Fibroblast of the conjunctiva (primary cell): ENCODE measurements at places on chromosomes 2 and 18.

DNA sequence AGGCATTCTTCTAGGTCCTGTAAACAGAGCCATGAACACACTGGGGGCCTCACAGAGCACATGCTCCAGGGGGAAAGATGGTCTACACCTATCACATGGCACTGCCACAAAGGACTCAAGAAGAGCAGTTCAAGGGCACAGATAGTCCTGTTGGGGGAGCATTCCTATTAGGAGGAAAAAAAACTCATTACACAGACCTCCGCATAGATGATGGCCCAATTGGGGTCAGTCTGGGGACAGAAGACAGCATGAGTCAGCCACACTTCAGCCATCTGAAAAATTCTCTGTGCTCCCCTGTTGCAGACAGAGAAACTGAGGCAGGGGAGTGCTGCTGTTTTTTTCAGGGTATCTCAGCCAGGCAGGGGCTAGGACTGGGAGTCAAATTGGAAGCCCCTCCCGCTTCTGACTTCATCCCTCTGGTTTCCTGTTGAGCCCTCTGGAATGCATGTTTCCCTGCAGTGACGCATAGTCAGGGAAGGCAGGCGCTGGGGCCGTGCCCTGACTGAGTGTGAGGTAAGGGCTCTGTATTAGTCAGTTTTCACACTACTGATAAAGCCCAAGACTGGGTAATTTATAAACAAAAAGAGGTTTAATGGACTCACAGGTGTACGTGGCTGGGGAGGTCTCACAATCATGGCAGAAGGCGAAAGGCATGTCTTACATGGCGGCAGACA is 67.9 kb downstream of the RHOB start:
- DNase-seq, result peak; percentile 71

DNA sequence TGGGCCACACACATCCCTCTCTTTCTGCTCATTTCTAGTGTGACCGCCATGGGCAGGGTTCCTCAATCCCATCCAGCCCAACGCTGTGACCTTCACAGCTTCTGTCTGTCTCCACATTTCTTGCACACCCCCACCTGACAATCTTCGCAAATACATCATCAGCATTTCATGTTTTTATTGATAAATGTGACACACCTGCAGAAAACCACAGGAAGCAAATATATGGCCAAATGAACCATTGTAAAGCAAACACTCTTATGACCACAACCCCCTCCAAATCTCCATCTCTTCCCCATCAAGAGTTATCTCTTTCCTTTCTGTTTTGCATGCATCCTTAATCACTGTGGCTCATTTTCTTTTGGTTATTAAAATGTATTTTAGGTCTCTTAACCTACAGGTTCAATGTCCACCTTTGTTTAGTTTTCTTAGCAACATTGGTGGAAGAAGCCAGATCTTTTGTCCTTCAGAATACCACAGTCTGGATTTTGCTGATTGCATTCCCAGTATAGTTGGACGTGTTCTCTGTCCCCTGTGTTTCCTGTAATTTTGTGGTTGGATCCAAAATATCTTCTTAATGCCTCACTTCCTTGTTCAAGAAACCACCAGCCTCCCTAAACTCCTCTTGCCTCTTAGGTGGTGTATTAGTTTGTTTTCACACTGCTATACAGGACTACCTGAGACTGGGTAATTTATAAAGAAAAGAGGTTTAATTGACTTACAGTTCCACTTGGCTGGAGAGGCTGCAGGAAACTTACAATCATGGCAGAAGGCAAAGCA is 9.8 kb upstream of the NCK2 start:
- no peak for DNase-seq

GRCh38 chr2:48749291-48750127 is 6.0 kb downstream of the LHCGR start:
- DNase-seq, result no peak

DNA sequence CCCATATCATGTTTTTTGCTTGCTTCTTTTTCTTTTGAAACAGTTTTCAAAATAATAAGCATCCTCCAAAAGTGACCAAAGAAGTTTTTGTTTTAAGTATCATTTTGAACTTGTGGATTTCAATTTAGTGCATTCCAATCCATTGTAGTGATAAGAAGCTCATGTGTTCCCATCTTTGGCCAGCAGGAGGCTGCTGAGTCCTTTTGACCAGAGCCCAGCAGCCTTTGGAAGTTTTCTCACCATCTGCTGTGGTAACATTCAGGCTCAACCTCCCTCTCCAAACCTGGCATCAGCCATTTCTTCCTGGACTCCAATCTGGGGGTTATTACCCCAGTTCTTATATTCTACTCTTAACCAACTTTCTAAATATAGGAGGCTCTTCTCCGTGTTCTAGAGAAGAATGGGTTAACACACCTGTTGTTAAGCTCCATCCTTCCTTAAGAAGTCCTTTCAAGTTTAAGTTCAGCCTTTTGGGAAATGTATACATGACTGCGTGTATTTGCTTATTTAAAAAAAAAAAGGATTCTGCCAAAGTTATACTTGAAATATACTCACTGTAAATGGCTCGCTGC is 39.0 kb upstream of the MAL start:
- peak; percentile 49 for DNase-seq

DNA sequence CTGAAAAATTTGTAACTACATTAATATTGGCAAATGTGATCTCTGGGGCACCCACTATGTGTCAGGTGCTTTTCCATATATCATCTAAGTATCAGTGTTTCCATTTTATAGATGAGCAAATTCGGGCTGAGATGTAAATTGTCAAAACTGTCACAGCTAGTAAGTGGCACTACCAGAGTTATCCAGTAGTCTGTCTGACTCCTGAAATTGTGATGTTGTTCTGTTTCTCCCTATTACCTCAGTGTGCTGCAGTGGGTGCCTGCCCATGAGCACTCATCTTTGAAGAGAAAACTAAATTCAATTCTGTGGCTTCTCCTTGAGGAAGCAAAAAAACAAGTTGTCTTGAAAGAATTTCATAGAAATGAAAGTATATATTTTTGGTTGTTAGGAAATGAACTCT is 467.4 kb upstream of the FANCL start:
- no peak for DNase-seq

DNA sequence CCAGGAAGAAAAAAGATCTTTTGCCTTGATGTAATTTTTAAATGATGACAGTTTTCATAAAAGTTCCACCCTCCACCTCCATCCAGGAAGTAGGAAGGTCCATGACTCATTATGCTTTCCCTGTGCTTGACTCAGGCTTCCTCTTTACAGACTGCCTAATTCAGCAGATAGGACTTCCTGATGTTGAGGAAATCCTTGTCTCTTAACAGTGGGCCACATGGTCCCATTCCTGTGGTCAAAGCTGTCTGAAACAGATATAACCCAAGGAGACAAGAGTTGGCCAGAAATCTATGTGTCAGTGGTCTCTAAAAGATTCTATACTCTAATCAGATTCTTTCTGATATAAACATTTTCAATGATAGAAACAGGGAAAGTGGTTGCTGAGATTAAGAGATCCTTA is 119.1 kb downstream of the BAZ2B start:
- peak; percentile 48 for DNase-seq

GRCh38 chr2:31987454-31988220 is 23.2 kb downstream of the MEMO1 start:
- peak; percentile 28 for DNase-seq

DNA sequence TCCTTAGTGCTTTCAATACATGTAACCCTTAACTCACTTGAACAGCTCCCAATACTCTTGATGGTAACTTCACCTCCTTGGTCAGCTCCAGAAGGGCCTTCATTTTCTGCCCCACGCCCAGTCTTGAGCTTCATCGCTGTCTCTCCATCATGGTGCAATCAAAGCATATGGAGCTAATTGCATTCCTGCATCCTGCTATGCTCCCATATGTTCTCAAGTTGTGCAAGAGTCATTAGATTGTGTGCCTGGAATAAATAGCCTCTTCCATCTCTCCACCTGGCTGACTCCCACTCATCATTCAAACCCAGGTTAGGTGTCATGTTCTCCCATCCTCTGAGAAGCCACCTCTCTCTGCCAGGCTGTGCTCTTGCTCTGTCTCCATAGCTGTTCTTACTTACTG is 364.5 kb upstream of the RGPD4 start:
- no peak for DNase-seq

DNA sequence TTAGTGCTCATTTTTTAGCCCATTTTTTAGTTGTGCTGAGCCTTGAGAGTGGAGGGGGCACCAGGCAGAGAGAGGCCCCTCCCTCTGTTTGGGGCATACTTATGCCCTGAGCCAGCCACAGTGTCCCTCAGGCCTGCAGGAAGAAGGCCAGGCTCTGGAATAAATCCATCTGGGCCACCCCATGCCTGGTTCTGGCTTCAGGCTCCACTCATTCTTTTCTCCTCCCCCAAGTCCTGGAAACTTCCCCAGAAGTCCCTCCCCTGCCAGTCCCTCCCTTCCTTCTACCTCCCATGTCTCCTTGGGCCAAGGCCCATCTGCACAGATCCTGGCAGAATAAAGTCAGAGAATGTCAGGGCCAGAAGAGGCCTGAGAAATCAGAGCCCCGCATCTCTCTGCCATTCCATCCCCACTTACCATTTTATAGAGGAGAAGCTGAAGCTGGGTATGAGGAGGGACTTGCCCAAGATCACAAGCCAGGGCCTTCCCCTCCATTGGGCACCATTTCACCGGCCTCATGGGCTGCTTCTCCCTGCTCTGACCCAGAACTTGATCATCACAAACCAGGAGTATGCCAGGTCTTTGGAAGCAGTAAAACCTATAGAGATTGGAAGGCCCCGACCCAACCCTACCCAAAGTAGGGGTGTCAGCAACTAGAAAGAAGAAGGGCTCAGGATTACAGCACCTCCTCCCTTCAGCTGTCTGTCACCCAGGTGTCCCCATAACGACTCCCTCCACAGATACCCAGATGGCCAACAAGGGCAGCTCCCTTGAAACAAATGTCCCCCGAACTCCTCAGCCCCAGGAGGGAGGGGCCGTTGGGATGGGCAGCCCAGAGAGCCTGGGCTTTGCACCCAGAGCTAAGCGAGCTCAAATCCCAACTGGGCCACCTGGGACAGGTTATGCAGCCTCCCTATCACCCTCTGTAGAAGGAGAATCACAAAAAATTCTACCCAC is 108.4 kb downstream of the POLR1A start:
- peak; percentile 46 for DNase-seq

DNA sequence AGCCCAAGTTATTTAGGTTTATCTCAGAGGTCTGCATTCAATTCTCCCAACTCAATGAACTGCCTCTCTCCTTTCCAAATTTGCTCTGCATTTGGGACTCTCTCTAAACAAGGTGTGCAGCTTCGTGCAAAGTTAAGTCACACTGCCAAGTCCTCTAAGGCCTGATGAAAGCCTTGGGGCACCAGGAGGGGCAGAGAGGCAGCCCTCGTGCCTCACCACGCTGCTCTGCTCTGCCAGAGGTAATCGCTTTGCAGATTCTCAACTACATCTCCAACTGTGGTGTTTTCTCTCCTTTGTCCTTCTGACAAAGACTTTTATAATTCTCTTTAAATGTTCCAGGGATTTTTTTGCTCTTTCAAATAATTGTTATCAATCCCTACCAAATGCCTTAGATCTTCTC is 283.0 kb downstream of the MEIS1 start:
- DNase-seq, result no peak

DNA sequence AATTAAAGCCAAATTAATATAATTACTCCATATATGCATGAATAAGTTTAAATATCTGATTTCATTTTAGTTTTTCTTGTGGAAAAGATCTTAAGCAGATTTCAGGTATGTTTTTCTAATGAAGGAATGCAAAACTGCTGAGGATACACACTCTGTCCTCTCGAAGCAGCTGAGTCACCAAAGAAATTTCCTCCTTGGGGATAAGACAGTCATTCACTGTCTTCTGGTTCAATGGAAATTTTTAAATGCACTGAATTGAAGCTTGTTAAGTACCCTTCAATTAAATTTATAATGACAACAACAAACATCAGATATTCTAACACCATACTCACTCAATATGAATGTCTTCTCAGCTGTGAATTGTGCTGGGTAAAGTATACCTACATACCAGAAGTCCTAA is 101.5 kb upstream of the DNER start:
- no peak for DNase-seq

DNA sequence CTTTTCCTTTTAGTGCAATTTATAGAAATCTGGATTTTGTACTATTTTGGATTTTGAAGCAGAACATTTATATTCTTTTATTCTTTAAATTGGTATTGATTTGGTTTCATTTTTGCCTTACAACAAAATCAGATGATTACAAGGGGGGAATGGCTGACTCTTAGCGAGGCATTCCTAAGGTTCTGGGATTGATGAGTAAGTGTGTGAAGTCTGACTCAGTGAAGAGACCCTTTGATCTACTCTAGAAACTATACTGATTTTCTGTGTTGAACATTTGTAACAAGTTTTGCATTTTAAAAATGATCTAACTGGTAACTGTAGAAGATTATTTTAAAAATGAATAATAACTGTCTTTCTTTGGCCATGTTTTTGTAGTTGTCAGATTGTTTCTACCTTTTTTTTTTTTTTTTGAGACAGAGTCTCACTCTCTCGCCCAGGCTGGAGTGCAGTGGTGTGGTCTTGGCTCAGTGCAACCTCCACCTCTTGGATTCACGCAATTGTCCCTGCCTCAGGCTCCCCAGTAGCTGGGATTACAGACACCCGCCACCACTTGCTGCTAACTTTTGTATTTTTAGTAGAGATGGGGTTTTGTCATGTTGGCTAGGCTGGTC is 48.7 kb downstream of the TTC39C start:
- no peak for DNase-seq

DNA sequence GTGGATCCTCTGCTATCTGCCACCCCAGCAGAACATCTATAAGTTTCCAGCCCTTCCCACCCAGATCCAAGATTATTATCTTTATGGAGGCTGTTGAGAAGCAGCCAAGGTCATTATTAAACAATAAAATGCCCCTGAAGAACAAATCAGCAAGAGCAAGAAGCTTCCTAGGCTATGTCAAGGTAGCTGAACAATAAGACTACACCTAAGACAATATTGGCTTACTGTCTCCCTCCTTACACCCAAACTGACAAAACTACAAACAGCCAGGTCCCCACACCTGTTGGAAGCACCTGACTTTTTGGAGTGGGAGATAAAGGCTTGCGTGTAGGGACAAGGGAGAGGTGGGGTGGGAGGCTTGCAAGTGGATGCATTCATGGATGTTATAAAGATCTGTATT is 128.5 kb downstream of the SPTBN1 start:
- no peak for DNase-seq
